ENCODE measurements at places on chromosomes 5 and 9.
A peak's percentile ranks its signal among the peaks of the same experiment; 100 is the strongest.

- DNase-seq, result no peak
Observed at GRCh38 chr9:27282269-27282668, 14.7 kb downstream of the EQTN start.

- DNase-seq, result no peak
Observed at GRCh38 chr5:73532195-73532594, 33.2 kb downstream of the ANKRA2 start.

- DNase-seq, result peak; percentile 14
Observed at GRCh38 chr5:88092958-88093605, 175.6 kb downstream of the TMEM161B start.

GRCh38 chr5:42791151-42791550, 20.5 kb downstream of the SELENOP start:
- DNase-seq, result no peak

- DNase-seq, result no peak
Observed at GRCh38 chr5:125612776-125613175, 810.4 kb upstream of the GRAMD2B start.

DNA sequence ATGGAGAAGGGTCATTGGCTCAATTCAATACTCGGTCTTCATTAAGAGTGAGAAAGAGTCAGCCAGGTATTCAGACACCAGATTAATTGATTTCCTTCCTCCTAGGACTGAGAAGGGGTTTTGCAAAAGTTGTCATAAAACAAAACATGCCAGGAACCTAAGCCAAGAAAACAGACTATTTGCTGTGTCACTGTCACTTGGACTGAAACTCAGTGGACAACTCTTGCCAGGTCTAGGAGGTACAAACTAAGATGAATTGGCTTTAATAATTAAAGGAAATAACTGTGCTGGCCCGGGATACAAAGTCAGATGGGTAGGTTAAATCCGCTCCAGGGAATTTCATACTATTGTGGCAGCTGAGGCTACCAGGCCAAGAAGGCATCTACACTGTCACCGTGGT, 71.1 kb upstream of the TBC1D9B start:
- no peak for DNase-seq

- no peak for DNase-seq
Observed at GRCh38 chr5:1506242-1507013, 17.3 kb downstream of the LPCAT1 start.

DNA sequence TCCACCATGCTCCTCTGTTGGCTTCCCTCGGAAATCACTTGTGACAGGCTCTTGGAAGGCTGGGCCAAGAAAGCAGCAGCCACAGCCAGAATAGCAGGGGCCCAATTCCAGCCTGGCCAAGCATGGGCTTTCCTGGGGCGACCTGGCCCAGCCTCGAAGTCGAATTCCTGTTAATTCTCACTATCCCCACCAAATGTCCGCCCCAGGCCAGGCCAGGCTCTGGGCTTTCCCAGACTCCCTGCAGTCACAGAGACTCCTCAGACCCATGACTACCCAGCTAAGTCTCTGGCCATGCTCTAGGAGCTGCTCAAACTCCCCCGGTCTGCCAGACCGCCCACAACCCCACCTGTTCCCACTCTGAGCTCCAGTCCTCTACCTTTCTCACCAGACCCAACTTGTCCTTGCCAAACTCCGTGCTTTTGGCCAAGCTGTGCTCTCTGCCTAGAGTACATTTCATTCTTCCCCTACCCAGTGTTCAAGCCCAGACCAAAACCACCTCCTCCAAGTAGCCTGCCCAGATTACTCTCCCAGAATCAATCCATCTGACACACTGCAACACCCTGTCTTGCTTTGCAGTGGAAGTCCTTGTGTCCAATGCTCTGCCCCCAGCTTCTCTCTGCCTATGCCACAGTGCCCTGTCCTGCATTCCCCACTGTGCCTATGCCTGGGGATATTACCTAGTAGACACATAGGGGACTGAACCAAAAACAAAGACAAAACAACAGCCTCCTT, 26.2 kb downstream of the SHB start:
- no peak for DNase-seq

DNA sequence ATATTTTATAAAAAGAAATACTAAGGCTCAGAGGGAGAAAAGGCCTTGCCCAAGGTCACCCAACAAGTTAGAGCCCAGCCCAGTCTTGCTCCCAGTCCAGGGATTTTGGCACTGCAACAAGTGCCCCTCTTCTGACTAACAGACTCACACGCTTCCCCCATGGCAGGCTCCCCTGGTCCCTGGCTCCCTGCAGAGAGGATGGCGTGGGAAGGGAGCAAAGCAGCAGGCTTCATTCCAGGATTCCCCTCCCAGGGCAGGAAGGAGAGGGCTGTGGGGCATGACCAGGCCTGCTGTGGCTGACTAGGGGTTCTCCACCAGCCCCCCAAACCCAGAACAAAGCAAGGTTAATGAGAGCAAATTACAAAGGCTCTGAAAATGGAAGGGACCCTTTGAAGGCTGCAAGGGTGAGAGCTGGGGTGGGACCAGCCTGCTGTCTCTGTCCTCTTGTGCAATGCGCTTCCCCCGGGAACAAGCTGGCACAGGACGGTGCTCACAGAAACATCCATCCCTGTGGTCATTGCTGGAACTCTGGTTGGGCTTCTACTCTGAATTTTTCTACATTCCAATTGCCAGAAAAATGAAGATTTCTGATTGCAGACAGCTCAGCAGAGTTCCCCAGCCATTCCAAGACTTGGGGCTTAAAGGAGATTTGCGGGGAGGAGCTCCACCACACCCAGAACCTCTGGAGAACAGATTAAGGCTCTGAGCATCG, 37.1 kb upstream of the FAT2 start:
- DNase-seq, result no peak

DNA sequence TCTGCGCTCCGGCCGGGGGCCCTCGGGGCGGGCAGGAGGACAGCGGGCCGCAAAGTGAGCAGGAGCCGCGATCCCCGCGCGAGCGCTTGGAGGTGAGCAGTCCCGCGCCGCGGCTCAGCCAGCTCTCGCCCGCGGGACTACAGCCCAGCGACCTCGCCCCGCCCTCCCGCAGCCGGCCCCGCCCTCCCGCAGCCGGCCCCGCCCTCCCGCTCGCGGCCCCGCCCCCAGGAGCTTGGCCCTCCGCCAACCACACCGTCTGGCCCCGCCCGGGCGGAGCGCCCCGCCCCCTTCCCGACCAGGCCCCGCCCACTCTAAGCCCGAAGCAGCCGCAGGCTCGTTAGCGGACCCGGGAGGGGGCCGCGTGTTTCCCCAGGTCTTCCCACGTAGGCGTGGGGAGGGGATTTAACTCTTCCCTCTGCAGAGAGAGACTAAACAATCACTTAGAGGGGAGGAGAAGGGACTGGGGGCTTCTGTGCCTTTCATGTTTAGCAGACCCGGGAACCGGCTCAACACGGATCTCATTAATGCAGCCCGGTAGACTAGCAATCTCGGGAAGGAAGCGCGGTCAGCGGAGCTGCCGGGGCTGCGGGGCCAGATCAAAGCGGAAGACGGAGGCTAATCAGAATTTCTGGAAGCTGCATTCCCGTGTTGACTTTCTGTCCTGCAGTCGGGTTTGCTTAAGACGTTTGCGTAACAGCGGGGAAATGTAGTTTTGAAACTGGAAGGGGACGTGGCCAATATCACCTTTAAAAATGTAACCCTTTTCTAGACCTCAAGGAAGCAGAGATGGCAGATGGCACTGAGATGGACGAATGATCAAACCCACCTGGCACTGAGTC, at the start of gene MYO10:
Gene MYO10 (minus strand): TSS at position 139 of the 839 bp plus-strand sequence. CDS start 480 bp downstream, outside the sequence.
- peak; percentile 62 for DNase-seq

- DNase-seq, result no peak
Observed at GRCh38 chr5:159440235-159440634, 109.9 kb upstream of the IL12B start.

GRCh38 chr5:83653669-83654068, 67.0 kb downstream of the HAPLN1 start:
- no peak for DNase-seq

DNA sequence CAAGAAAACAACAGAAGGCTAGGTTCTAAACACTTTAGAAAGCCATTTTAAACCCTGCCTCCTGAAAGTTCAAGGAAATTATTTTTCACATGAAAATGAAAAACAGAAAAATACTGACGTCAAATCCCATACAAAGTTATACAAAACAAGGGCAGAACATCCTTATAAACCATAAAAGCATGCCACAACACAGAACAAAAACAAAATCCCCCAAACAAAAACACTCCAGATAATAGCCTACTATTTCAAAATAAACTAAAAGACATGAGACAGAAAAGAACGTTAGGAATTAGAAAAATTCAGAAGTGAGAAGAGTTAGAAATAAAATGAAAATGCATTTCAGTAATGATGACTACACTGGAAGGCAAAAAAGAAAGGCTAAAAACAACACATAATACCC, 173.6 kb downstream of the DCP2 start:
- no peak for DNase-seq

DNA sequence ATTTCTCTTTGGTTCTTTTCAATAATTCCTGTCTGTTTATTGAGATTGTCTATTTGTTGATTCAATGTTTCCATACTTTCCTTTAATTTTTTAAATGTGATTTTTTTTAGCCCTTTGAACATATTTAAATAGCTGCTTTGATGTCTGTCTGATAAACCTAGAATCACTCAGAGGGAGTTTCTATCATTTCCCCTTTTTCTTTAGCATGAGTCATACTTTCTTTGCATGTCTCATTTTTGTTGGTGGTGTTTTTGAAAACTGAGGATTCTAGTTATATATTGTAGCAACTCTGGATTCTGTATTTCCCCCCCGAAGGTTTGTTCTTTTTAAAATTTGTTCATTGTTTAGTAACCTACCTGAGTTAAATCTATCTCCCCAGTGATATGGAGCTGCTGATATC, 24.2 kb upstream of the ZNF618 start:
- DNase-seq, result no peak

DNA sequence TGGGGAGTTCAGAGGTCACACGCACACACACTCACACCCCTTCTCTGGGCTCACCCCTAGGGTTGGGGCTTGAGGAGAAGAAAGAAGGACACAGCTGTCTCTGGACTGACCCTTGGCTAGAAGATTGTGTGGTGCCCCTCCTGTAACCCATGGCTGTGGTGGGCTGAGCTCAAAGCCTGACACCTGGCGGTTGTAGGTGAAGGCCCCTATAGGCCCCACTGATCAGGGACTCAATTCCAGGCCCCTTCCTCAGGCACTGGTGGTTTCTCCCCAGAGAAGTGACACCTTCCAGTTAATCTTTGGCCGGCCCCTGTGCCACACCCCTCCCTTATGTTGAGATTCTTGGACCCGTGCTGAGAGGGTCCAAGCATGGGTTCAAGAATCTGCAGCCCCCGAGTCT, 35.2 kb upstream of the CRB2 start:
- DNase-seq, result no peak

DNA sequence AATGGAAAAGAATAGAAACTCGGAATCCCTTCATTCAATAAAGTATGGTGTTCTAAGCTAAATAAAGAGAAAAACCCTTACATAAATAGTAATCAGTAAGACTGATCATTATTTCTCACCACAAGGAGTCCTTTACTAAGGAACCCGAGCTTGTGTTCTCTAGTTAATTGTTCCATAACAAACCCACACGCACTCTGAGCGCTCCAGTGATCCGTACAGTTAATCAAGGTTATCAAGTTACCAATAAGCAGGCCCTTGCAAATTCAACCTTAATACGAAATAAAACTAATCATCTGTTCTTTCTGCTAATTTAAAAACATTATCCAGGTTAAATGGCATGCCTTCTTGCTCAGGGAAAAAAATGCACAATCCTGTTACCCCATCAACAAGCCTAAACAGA, 224.4 kb downstream of the FRMD3 start:
- no peak for DNase-seq

- DNase-seq, result no peak
Observed at GRCh38 chr9:131642496-131643083, 97.3 kb downstream of the PRRT1B start.

DNA sequence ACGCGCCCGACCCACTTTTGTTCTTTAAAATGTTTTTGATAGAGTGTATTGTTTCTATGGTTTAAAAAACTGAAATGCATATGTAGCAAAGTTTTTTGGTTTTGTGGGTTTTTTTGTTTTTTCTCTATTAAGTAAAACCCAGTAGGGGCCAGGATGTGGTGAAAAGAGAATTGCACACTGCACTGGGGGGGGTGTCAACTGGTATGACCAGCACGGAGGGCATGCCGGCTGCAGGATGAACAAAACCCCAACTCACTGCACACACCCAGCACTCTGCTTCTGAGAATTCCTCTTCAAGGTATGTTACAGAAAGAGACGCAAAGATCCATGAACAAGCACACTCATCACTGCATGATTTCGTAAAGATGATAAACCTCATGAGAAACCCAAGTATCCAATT, 75.0 kb downstream of the STK10 start:
- no peak for DNase-seq

- DNase-seq, result no peak
Observed at GRCh38 chr5:773517-774264, 10.8 kb downstream of the ZDHHC11B start.

Measured in HAP-1 (cell line).